ENCODE measurements at places on chromosomes 7 and 10. TPM values are rescaled to one million over a fixed set of nuclear protein-coding genes. Genes with fewer than 3 reads are reported as not detected.

The ABCC2 gene
- total RNA-seq, result 1.5 TPM

The TYSND1 gene
- total RNA-seq, result 22.2 TPM

The EPDR1 gene
- total RNA-seq, result 20.1 TPM

DNA sequence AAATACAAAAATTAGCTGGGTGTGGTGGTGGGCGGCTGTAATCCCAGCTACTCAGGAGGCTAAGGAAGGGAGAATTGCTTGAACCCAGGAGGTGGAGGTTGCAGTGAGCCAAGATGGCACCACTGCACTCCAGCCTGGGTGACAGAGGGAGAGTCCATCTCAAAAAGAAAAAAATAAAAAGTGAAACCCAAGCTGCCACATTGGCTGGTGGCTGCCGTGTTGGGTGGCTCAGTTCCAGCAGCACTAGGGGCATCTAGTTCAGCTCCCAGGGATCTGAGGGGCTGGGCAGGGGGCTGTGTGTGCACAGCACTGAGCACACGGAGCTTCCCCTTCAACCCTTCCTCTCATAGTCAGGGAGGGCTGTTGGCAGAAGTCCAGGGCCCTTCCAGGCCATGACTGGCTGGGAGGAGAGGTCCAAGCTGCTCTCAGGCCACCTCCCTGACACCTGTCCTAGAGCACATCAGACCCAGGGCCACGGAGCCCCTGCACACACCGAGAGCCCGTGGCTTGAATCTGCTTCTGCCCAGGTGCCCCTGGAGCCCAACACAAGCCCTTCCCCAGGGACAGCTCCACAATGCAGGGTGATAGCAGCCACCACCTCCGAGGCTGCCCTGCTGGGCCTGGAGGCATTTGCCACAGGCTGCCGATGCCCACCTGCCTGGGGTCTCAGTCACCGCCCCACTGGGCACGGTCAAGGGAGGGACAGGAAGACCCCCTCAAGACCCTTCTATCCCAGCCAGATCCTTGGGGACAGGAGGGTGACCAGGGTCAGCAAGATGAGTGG lies 47.3 kb downstream of the YKT6 start:
- DNase-seq, result no peak

GRCh38 chr7:137804836-137805235 lies 41.9 kb downstream of the DGKI start:
- no peak for DNase-seq

DNA sequence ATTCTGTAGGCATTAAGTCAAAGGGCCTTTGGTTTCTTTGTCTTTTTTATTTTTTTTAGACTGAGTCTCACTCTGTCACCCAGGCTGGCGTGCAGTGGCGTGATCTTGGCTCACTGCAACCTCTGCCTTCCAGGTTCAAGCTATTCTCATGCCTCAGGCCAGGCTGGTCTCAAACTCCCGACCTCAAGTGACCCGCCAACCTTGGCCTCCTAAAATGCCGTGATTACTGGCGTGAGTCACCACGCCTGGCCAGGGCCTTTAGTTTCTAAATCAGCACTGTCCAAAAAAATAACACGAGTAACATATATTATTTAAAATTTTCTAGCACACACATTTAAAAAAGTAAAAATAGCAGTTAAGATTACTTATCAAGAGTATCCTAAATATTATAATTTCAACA lies 11.1 kb upstream of the ACSL5 start:
- no peak for DNase-seq

Measured in ureter (tissue), 1 donor.